ENCODE measurements at places on chromosomes 1 and 21. TPM values are rescaled to one million over a fixed set of nuclear protein-coding genes. Genes with fewer than 3 reads are reported as not detected.
A peak's percentile ranks its signal among the peaks of the same experiment; 100 is the strongest.

- DNase-seq, result no peak
Measured at GRCh38 chr1:32897082-32898049, 3.8 kb downstream of the TMEM54 start.

NCMAP gene
- total RNA-seq, result 0.92 TPM

DNA sequence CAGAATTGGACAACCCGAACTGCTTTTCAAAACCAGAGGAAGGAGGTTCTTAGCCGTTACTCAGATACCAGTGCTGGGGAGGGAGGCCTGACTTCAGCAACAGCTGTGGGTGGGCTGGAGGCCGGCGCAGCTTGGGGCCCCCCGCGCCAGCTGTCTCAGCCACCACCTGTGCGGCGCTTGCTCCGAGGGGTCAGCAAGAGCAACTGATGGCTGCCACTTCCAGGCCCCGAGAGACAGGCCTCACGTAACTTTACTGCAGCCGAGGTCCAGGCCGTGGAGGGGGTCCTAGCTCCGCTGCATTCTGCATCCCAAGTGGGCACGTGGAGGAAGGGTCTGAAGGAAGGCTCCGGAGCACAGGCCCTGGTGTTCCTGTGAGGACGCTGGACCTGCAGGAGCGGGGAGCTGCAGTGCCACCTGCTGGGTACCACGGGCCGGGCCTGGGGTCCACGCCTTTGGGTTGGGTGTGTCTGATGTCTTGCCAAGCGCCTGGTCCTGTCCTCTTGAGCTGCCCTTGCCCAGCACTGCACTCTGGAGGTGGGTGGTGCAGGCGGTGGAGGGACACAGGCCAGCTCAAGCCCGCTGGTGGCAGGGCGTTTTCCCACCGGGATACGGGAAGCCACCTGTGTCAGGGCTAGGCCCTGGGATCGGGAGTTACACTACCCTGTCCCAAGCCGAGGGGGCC, 9.8 kb downstream of the THAP3 start:
- peak; percentile 80 for DNase-seq

LCE1D gene
- not detected for total RNA-seq

GRCh38 chr1:76291191-76291590, 216.6 kb downstream of the ST6GALNAC3 start:
- no peak for DNase-seq

DNA sequence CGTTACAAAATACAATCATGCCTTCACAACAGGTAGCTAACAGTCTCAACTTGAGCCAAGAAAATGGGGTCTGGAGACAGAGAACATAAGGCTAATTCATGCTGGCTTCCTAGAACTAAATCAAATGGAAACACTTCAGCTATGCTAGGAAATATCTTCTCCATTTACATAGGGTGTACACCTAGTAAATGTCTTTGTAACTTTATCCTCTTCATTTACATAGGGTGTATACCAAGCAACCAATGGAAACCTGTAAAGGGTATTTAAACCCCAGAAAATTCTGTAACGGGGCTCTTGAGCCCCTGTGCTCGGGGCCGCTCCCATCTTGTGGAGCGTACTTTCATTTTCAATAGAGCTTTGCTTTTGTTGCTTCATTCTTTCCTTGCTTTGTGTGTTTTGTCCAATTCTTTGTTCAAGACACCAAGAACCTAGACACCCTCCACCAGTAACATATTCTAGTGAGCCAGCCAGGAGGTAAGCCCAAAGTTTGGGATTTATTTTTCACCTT, 19.5 kb upstream of the CYP4X1 start:
- no peak for DNase-seq

- no peak for DNase-seq
Measured at GRCh38 chr1:245216366-245217115, 61.8 kb downstream of the KIF26B start.

C1orf87 gene
- total RNA-seq, result not detected

MDM4 gene
- 26.9 TPM for total RNA-seq

ZYG11A gene
- total RNA-seq, result 1.2 TPM

- DNase-seq, result no peak
Measured at GRCh38 chr1:19582318-19582717, 61.8 kb upstream of the NBL1 start.

DNA sequence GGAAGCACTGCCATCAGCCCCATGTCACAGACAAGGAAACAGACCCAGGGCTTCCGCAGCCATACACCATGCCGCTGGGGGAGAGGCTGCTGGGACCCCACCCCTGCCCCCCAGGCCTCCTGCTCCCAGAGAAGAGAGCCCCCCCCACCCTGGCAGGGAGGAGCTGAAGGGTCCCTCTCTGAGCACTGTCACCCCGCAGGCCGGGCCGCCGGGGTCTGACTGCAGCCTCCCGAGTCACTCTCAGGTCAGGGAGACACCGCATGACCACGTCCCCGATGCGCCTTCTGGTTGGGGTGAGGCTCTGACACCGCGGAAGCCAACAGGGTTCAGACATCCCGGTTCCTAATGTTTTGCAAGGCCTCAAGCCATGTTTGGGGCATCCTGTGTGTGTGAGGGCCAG, 102.3 kb downstream of the SIK1 start:
- DNase-seq, result no peak

CRP gene
- 3,661 TPM for total RNA-seq

TTC34 gene
- total RNA-seq, result 0.22 TPM

EPHB2 gene
- 0.39 TPM for total RNA-seq

DNA sequence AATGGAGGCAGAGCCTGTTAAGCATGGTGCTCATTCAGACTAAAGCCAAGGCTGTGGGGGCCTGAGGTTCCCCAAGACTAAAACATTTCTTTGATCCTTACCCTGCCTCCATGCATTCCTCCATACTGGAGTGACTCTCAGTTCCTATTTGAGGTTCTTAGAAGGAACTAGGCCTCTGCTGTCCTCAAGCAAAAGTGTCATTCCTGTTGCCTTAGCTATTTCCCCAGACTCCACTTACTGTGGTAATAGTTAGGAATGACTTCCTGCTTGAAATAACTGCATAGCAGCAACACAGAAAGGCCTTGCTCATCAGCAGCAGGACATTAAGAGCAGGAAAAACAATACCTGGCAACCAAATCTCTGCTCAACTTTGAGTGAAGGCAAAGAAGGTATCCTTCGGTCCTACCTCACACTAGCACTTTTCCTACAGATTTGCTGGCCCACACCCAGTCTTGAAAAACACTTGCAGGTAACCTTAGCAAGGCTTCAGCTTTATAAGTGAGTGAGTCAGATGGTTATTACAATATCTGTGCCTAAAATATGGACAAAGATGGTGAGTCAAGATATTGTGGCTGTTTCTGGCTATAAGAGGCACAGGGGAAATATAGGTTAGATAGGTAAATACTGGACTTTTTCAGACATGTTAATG, 14.8 kb downstream of the LRRC41 start:
- DNase-seq, result no peak

DNA sequence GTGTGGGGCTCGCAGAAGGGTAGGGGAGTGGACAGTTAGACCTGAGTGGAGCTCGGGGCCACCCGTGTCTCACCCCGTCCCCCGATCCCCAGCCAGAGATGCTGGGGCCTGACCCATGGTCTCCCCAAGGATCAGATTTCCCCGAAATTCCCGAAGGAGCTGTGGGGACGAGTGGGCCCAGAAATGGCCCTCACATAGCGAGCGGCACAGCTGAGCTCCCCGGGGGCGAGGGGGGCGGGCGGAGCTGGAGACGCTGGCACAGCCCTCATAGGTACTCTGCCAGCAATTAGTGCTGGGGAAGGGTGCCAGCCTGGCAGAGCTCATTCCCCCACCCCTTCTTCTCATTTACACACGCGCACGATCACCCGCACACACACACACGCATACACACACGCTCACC, 9.2 kb downstream of the CASZ1 start:
- no peak for DNase-seq

- DNase-seq, result no peak
Measured at GRCh38 chr1:176211396-176212165, 4.5 kb upstream of the COP1 start.

DNA sequence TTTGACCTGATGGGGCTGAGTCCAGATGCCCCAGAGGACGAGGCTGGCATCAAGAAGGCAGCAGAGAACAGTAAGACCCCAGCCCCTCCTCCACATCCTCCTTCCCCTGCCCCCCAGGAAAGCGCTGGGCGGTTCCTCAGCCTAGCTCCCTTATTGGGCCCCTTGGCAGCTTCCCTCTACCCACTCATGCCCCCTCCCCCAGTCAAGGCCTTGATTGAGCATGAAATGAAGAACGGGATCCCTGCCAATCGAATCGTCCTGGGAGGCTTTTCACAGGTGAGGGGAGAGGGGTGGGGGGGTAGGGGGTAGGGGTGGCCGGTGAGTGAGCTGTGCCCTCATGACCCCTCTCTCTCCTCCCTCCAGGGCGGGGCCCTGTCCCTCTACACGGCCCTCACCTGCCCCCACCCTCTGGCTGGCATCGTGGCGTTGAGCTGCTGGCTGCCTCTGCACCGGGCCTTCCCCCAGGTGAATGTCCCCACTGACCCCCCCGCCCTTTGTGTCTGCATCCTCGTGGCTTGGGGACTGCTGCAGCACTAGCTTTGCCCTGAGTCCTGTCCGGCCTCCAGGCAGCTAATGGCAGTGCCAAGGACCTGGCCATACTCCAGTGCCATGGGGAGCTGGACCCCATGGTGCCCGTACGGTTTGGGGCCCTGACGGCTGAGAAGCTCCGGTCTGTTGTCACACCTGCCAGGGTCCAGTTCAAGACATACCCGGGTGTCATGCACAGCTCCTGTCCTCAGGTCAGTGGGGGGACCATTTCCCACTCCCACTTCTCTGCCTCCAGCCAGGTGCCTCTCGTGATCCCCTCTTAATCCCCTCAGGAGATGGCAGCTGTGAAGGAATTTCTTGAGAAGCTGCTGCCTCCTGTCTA, 3.2 kb downstream of the LYPLA2 start:
- peak; percentile 65 for DNase-seq

All from right lobe of liver (tissue), 6 donors.